ENCODE measurements at places on chromosomes 1 and 21. TPM values are rescaled to one million over a fixed set of nuclear protein-coding genes. Genes with fewer than 3 reads are reported as not detected.
A peak's percentile ranks its signal among the peaks of the same experiment; 100 is the strongest.

- no peak for DNase-seq
- H3K27me3 ChIP-seq = no peaks in the 10 kb centered on the region
- no peak overlapping the region for H3K4me3 ChIP-seq
- H3K4me1 ChIP-seq = no peaks in the 10 kb centered on the region
- no peaks in the 10 kb centered on the region for H3K36me3 ChIP-seq
Observed at GRCh38 chr1:240646571-240647240, 34.8 kb upstream of the GREM2 start.

GRCh38 chr1:15797614-15798390 is 9.6 kb downstream of the UQCRHL start:
- H3K4me3 ChIP-seq = no peak overlapping the region
- H3K36me3 ChIP-seq = no peaks in the 10 kb centered on the region
- H3K27me3 ChIP-seq = no peaks in the 10 kb centered on the region
- peaks cover 20% of the 10 kb centered on the region for H3K4me1 ChIP-seq
- H3K27ac ChIP-seq = peak overlapping the region; percentile 10
- DNase-seq = no peak

DNA sequence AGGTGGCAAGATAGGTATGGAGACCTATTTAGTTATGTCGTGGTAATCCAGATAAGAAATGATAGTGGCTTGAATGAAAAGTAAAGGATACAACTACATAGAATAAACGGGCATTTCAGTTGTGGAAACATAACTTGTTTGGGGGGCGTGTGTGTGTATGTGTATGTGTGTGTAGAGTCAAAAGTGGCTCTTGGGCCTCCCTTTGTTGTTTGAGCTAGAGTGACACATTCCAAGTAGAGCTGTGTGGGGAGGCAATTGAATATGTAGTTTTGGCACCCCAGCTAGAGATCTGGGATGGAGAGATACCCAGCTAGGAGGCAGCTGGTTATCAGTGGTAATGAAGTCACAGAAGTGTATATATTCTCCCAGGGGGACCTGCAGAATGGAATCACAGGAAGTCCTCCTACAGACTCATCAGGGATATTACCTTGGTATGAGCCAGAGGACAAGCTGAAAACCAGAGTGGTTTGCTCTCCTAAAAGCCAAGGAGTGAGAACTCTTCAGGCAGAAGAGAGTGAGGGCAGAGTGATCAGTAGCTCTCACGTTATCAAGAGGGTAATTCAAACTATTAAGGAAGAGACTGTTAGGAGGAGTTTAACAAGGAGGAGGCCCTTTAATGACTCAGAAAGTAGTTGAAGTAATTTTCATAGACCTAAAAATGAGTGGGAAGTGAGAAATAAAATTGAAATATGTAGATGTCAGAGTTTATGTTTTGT is 5.1 kb downstream of the CR1L start:
- no peaks in the 10 kb centered on the region for H3K27me3 ChIP-seq
- no peak overlapping the region for H3K27ac ChIP-seq
- no peak overlapping the region for H3K4me3 ChIP-seq
- H3K36me3 ChIP-seq = no peaks in the 10 kb centered on the region

DNA sequence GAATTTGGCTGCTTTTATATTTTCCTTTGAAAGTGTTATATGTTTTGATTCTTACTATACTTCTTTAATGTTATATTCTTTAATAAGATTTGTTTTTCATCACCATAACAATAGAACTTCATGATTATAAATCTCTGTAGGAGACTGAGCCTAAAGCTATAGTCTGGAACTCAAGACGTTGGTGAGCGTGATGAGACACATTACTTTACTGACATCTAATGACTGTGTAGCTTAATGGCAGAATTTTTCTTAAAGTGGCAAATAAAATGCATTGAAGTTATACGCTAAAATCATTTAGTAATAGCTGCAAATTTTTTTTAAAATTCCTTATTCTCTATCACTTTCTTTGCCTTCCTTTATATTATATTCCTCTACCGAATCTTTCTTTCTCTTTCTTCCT is 56.1 kb upstream of the HAO2 start:
- DNase-seq = no peak
- no peak overlapping the region for H3K27ac ChIP-seq
- H3K27me3 ChIP-seq = no peaks in the 10 kb centered on the region
- no peaks in the 10 kb centered on the region for H3K36me3 ChIP-seq

DNA sequence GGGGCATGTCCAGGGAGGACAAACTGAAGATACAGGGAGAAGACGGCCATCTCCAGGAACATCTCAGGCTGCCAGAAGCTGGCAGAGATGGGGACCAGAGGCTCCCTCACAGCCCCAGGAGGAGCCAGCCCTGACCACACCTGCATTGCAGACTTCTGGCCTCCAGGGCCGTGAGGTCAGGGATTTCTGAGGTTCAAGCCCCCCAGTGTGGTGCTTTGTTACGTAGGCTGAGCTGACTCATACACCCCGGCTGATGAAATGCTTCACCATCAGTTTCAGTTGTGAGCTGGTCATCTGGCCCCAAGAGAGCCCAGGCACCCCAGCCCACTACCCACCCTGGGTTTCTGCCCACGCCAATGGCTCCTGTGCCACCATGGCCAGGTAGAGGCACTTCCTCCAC is 106.4 kb downstream of the SIK1 start:
- no peaks in the 10 kb centered on the region for H3K4me1 ChIP-seq
- no peaks in the 10 kb centered on the region for H3K27me3 ChIP-seq
- H3K27ac ChIP-seq = no peak overlapping the region
- H3K36me3 ChIP-seq = no peaks in the 10 kb centered on the region
- DNase-seq = no peak
- H3K4me3 ChIP-seq = no peak overlapping the region

- H3K27me3 ChIP-seq = no peaks in the 10 kb centered on the region
- no peak for DNase-seq
- peak overlapping the region; percentile 32 for H3K4me3 ChIP-seq
- no peaks in the 10 kb centered on the region for H3K36me3 ChIP-seq
- H3K4me1 ChIP-seq = no peaks in the 10 kb centered on the region
- H3K27ac ChIP-seq = no peak overlapping the region
Observed at GRCh38 chr1:23184212-23184934, 15.7 kb upstream of the LUZP1 start.

- no peaks in the 10 kb centered on the region for H3K4me1 ChIP-seq
- no peaks in the 10 kb centered on the region for H3K36me3 ChIP-seq
Observed at GRCh38 chr1:58249737-58250586, 296.6 kb downstream of the OMA1 start.

DNA sequence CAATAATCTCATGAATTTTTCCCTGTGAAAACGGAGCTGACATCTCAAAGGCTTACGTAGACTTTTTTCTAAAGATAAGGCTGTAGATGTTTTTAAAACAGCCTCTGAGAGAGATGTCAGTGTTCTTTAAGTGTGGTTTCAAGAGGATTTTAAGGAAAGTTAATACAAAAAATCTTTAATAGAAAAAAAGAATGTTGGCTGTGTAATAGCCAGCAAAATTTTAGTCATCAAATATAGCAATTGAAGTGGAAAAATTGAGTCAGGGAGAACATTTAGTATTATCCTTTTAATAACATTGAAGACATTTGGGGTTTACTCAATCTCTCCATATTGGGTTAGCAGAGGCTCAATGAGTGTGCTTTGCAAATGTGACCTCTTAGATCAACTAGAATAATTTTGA is 38.6 kb upstream of the CHRM3 start:
- H3K4me3 ChIP-seq = no peak overlapping the region
- H3K27ac ChIP-seq = no peak overlapping the region
- DNase-seq = no peak
- no peaks in the 10 kb centered on the region for H3K4me1 ChIP-seq

Gene VPS26C
- 44.8 TPM for total RNA-seq

Gene ZNF697
- total RNA-seq = 25.5 TPM

Gene RCC1
- 37.6 TPM for total RNA-seq
